Osteocyte (in vitro differentiated cells): ENCODE measurements at places on chromosomes 16 and 17. TPM values are rescaled to one million over a fixed set of nuclear protein-coding genes. Genes with fewer than 3 reads are reported as not detected.

- no peak for DNase-seq
- peaks cover 48% of the 10 kb centered on the region for H3K4me1 ChIP-seq
- H3K36me3 ChIP-seq, result peaks cover 52% of the 10 kb centered on the region
- H3K4me3 ChIP-seq, result no peak overlapping the region
- peak overlapping the region; percentile 81 for H3K27ac ChIP-seq
- no peaks in the 10 kb centered on the region for H3K27me3 ChIP-seq
Observed at GRCh38 chr17:78673395-78673794, 96.2 kb upstream of the DNAH17 start.

GRCh38 chr16:70708366-70709246, 22.8 kb upstream of the MTSS2 start:
- no peak for DNase-seq
- H3K4me3 ChIP-seq, result no peak overlapping the region
- H3K36me3 ChIP-seq, result peaks cover 8% of the 10 kb centered on the region
- H3K27me3 ChIP-seq, result no peaks in the 10 kb centered on the region
- peaks cover 79% of the 10 kb centered on the region for H3K4me1 ChIP-seq

DNA sequence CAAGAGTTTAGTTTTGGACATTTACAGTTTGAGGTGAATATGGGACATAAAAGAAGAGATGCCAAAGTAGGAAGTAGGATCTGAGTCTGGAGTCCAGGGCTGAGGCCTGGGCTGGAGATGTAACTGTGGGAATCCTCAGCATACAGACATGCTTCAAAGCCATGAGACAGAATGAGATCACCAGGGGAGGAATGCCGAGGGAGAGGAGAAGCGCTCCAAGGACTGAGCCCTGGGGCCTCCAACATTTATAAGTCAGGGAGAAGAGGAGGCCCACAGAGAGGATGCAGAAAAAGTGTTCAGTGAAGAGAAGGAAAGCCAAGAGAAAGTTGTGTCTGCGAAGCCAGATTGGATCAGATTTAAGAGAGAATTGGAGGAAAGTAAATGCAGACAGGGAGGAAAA, 277.5 kb upstream of the MYOCD start:
- H3K27me3 ChIP-seq, result no peaks in the 10 kb centered on the region
- H3K4me1 ChIP-seq, result peaks cover 7% of the 10 kb centered on the region
- DNase-seq, result no peak
- H3K36me3 ChIP-seq, result no peaks in the 10 kb centered on the region
- H3K4me3 ChIP-seq, result no peak overlapping the region

DNA sequence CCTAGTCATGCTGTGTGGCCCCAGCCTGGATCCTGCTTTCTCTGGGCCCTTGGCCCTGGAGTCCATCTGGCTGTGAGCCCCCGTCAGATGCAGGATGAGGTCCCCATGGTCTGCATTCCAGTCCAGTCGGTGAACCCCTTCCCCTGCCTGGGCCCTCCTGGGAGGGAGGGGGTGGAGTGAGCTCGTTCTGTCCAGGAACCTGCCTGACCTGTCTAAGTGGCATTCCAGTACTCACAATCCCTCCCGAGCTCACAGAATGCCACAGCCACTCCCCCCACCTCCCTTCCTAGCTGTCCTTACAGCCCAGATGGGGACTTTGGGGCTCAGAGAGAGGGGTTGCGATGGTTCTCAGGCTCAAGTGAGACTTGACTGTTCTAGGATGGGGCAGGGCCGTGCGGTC, 15.5 kb downstream of the SPNS2 start:
- DNase-seq, result no peak
- H3K27ac ChIP-seq, result no peak overlapping the region
- H3K4me3 ChIP-seq, result no peak overlapping the region
- peaks cover 17% of the 10 kb centered on the region for H3K27me3 ChIP-seq
- H3K4me1 ChIP-seq, result no peaks in the 10 kb centered on the region
- H3K36me3 ChIP-seq, result no peaks in the 10 kb centered on the region

The TBC1D3 gene
- 0.30 TPM in 1 of 2 replicates, not detected in the other for total RNA-seq

DNA sequence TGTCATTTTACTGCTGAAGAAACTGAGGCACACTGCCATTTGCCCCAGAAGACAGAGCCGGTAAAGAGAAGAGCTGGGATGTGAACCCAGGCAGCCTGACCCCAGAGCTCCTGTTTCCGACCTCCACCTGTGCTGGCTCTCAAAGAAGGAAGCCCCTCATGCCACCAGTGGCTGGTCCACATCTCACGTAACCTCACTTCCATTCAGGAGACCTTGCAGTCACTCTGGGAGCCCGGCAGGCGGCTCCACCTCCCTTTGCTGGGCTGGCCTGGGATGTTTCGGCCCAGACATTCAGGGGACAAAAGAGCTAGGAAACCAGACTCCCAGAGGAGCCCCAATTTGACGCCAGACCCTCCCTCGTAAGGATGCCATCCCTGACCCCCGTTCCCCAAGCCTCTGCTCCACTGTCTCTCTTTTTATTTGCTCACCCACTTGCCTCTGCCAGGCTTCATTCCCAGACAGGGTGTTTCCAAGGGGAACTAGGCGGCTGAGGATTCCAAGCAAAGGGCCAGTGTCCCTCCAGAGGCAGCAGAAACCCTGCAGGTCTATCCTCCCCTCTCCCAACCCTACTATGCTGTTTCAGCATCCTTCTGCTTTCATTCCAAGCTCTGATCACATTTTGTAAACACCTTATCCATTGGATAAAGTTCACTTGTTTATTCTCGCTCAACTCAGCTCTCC, 2.8 kb downstream of the TAF1C start:
- DNase-seq, result no peak
- no peak overlapping the region for H3K27ac ChIP-seq
- H3K27me3 ChIP-seq, result no peaks in the 10 kb centered on the region
- H3K36me3 ChIP-seq, result peaks cover 10% of the 10 kb centered on the region
- no peak overlapping the region for H3K4me3 ChIP-seq

GRCh38 chr17:59027750-59028149, 78.9 kb downstream of the TRIM37 start:
- H3K36me3 ChIP-seq, result peaks cover 28% of the 10 kb centered on the region
- no peak for DNase-seq
- peaks cover 4% of the 10 kb centered on the region for H3K4me1 ChIP-seq
- peak overlapping the region; percentile 21 for H3K27ac ChIP-seq
- H3K4me3 ChIP-seq, result no peak overlapping the region

- H3K4me1 ChIP-seq, result peaks cover 28% of the 10 kb centered on the region
- peaks cover 33% of the 10 kb centered on the region for H3K27me3 ChIP-seq
- H3K27ac ChIP-seq, result no peak overlapping the region
- no peak for DNase-seq
- no peaks in the 10 kb centered on the region for H3K36me3 ChIP-seq
Observed at GRCh38 chr17:335691-336090, 16.9 kb downstream of the RPH3AL start.

DNA sequence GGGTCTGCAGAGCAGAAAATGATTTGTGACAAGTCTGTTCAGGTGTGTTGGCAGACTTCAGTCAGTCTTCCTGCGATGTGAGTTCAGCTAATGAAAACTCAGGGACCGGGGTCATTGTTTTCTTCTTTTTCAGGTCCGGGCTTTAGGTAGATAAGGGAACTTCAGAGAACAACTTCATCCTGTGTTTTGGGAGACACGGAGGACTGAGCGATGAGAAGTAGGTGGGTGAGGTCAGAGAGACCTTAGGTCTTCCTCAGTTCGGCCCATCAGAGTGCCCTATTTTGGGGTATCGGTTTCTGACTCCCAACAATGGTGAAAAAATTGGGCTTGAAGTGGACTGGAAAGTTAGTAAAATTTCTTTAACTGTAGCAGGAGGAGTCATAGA, 88.9 kb upstream of the ATF7IP2 start:
- H3K4me3 ChIP-seq, result no peak overlapping the region
- H3K27ac ChIP-seq, result no peak overlapping the region
- H3K36me3 ChIP-seq, result no peaks in the 10 kb centered on the region
- H3K27me3 ChIP-seq, result no peaks in the 10 kb centered on the region
- no peak for DNase-seq
- H3K4me1 ChIP-seq, result no peaks in the 10 kb centered on the region

- no peak overlapping the region for H3K27ac ChIP-seq
- H3K4me3 ChIP-seq, result no peak overlapping the region
- H3K4me1 ChIP-seq, result peaks cover 23% of the 10 kb centered on the region
- no peaks in the 10 kb centered on the region for H3K36me3 ChIP-seq
- H3K27me3 ChIP-seq, result peaks cover 3% of the 10 kb centered on the region
- DNase-seq, result no peak
Observed at GRCh38 chr17:43461185-43461584, 22.6 kb upstream of the DHX8 start.

The ZDHHC1 gene
- 13.5 and 15.4 TPM in 2 replicates for total RNA-seq

DNA sequence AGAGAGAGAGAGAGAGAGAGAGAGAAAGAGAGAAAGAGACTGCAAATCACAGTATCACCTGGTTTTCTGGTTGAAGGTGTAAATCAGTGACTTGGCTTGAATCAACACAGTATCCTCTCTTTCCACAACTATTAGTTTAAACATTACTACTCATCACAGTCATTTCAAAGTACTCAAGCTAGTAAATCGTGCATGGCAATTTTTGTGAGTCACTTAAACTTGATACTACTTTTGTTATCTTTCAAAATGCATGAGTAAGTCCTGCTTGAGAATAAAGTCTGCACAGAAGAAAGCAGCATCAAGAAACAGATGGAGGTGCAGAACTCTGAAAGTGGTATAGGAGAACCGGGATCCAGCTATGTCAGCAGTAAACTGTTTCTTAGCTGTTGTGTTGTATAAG, 535.4 kb downstream of the CDH8 start:
- DNase-seq, result no peak
- peaks cover 4% of the 10 kb centered on the region for H3K27me3 ChIP-seq
- H3K4me1 ChIP-seq, result no peaks in the 10 kb centered on the region
- no peak overlapping the region for H3K4me3 ChIP-seq
- H3K36me3 ChIP-seq, result no peaks in the 10 kb centered on the region

DNA sequence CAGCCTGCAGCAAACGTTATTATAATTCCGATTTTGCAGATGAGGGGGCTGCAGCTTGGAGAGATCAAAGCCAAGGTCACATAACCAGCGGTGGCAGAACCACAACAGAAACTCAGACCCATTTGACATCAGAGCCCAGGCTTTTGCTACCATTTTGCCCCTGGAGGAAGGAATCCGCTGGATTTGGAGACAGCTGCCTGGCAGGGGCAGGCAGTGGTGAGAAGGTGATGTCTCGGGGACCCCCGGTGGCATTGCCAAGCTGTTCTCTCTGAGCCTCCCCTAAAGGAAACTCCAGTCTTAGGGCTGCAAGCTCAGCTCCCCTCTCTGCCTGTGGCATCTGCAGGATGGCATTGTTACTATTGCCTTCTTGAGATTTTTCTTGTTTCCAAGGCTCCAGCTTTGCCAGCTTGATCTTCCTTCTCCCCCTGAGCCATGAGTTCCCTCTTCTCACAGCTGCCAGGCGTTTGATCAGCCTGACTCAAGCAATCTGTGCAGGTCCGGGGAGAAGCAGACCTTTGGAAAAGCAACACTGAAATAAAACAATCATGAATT, 40.8 kb downstream of the AIPL1 start:
- peaks cover 7% of the 10 kb centered on the region for H3K27me3 ChIP-seq
- no peak overlapping the region for H3K4me3 ChIP-seq
- no peak overlapping the region for H3K27ac ChIP-seq
- H3K4me1 ChIP-seq, result no peaks in the 10 kb centered on the region

The NHLRC4 gene
- 0.57 and 1.7 TPM in 2 replicates for total RNA-seq

DNA sequence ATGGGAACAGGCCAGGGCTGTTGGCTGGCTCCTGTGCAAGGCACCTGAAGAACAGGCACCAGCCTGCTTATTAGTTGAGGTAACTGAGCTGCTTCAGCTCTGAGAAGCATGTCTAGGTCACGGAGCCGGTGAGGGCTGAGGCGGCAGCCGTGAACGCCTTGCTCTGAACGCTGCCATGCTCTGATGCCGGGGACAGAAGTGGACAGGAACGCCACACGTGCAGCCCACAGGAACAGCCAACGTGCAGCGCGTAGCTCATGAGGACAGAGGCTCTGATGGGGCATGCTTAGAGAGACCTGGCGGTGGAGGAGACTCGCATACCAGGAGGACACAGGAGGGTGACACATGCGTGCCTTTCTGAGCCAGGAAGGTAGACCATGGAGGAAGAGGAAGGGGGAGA, 25.6 kb downstream of the USP22 start:
- H3K27me3 ChIP-seq, result no peaks in the 10 kb centered on the region
- H3K27ac ChIP-seq, result peak overlapping the region; percentile 41
- DNase-seq, result no peak
- H3K36me3 ChIP-seq, result peaks cover 68% of the 10 kb centered on the region

DNA sequence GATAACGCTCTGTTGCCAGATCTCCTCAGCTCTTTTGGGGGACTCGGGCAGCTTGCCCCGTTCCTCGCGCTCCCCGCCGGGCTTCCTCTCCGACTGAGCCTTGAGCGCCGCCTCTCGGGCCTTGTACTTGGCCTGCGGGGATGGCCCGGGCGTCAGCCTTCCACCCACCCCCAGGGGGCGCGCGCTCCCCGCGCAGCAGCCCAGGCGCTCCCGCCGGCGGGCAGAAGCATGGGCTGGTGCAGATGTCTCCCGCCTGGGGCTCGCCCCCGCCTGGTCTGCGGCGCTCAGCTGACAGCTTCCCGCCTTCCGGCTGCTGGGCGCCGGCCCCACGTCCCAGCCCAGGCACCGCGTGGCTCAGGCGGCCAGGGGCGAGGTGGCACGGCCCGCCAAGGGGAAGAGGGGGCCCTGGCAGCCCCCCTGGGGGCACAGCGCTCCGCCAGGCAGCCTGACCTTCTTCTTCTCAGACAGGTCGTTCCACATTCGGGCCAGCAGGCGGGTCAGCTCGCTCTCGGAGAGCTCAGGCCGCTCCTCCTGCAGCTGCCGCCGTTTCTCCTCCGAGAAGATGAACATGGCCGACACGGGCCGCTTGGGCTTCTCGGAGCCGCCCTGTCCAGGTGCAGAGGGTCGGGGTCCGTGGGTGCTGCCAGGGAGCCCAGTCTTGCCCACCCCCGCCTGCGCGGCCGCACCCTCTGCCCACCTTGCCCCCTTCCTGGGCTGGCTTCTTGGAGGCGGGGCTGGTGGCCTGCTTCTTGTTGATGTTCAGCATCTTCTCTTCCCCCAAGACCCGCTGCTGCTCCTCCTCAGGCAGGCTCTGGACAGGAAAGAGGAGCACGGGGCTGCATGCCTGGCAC, 8.9 kb downstream of the UBTF start:
- H3K36me3 ChIP-seq, result peaks cover 38% of the 10 kb centered on the region
- peak overlapping the region; percentile 12 for H3K27ac ChIP-seq
- no peak overlapping the region for H3K4me3 ChIP-seq
- peak; percentile 93 for DNase-seq
- no peaks in the 10 kb centered on the region for H3K4me1 ChIP-seq

- H3K27me3 ChIP-seq, result peaks cover 60% of the 10 kb centered on the region
- no peak overlapping the region for H3K27ac ChIP-seq
- H3K4me3 ChIP-seq, result peak overlapping the region; percentile 69
Observed at GRCh38 chr17:70169709-70170597, 621 bp downstream of the KCNJ2 start.

The METTL26 gene
- 58.2 and 69.8 TPM in 2 replicates for total RNA-seq

GRCh38 chr17:62187681-62188080, 122.6 kb upstream of the MED13 start:
- peaks cover 7% of the 10 kb centered on the region for H3K4me1 ChIP-seq
- H3K27me3 ChIP-seq, result no peaks in the 10 kb centered on the region
- no peak overlapping the region for H3K27ac ChIP-seq
- H3K4me3 ChIP-seq, result no peak overlapping the region
- DNase-seq, result no peak
